ENCODE measurements at places on chromosomes 2 and 18. TPM values are rescaled to one million over a fixed set of nuclear protein-coding genes. Genes with fewer than 3 reads are reported as not detected.
A peak's percentile ranks its signal among the peaks of the same experiment; 100 is the strongest.

CHRNG gene
- 56.7 TPM for polyA plus RNA-seq

- DNase-seq, result no peak
Measured at GRCh38 chr2:239232195-239232578, 168.6 kb downstream of the HDAC4 start.

- DNase-seq, result no peak
Measured at GRCh38 chr2:54336136-54336976, 80.3 kb upstream of the TSPYL6 start.

TNFAIP6 gene
- polyA plus RNA-seq, result 10.2 TPM

DNA sequence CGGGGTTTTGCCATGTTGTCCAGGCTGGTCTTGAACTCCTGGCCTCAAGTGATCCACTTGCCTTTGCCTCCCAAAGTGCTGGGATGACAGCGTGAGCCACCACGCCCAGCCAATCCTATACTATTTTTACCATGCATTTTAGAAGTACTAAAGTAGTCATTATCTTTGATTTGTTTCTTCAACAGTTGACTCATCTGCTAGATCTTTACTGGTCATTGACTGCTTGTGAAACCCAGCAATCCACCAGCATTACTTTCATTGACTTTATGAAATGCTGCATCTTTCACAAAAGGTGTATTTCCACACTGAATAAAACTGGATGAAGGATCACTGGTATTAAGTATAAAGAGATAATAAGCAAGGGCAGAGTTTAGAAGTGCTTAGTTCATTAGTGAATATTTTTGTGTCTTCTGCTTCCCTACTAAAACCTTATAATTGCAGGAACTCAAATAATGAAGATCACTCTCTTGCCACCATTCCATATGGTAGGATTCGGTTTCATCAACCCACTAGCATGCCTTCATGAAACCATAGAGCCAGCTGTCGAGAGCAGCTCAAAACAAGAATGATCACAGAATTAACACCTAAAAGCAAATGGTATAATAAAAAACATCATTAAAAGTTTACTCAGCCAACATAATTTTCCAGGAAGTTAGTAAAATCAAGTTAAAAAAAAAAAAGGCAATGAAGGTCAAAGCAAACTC, 33.1 kb downstream of the IRS1 start:
- no peak for DNase-seq

DNA sequence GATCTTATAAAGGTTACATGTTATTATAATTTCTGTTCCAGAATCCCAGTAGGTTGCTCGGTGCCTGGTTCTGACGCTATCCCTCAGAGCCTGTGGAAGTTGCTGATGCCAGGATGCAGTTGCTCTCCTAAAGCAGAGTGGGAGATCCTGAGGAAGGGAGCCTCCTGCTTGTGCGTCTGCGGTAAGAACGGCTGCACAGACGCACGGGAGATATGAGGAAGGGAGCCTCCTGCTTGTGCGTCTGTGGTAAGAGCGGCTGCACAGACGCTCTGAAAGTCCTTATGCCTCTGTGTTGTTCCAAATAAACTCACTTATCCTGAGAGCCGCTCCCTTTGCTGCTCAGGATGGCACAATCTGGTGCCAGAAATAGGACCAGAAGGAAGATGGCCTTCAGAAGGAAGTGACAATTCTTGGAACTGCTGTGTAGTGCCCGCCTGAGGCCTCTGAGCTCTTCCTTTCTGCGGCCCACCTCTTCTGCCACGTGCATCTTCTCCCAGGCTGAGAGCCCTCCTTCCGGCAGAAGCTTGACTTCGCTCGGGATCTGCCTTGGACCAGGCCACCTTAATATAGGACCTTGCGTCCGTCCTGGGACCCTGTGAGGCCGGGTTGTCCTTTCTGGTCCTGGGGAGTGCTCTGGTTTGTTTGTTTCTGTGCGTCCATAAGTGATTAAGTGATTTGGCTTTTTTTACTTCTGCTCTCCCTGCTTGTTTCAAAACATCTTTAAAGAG, 89.5 kb downstream of the RTP5 start:
- DNase-seq, result no peak

DNA sequence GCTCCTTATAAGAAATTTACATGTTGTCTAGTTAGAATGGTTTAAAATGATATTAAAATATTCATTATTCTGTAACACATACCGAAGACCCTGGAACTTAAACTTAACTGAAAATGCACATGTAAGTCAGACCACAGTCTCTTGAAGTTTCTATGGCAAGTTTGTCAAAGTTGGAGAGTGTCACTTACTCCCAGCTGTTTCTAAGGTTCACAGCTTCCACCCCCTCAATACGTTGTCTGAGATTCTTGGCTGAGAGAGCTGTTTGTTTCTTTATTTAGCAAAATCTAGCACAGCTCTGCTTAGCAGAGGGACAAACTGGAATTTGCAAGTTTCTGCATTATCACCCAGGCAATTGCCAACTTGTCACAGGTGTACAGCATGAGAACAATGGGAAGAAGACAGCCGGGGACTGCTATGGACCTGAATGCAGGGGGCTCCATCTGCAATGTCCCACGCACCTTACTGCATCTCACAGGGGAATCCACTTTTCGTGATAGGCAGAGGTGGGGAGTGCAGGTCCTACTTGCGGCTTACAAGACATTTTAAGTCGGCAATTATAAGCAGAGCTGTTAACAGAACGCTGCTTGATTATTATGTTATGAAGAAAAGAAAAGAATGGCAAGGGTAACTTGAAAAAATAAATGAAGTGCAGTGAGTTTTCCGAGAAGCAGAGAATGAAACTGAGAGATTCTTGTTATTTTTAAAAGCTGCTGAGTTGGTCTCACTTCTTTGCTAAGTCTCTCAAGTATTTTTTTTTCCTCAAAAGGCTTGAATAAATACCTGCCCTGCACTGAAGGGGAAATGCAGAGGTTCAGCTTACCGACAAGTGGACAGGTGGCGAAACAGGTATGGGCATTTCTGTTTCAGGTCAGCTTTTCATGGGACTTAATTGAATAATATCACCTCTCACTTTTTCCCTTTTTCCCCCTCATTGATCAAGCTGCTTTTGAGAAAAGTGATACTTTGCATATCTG, 1072.1 kb upstream of the FANCL start:
- DNase-seq, result no peak

SPP2 gene
- not detected for polyA plus RNA-seq

GRCh38 chr2:28654663-28655320, 96.8 kb upstream of the PPP1CB start:
- no peak for DNase-seq

GRCh38 chr18:33804258-33804657, 226.2 kb downstream of the ASXL3 start:
- peak; percentile 64 for DNase-seq

DNA sequence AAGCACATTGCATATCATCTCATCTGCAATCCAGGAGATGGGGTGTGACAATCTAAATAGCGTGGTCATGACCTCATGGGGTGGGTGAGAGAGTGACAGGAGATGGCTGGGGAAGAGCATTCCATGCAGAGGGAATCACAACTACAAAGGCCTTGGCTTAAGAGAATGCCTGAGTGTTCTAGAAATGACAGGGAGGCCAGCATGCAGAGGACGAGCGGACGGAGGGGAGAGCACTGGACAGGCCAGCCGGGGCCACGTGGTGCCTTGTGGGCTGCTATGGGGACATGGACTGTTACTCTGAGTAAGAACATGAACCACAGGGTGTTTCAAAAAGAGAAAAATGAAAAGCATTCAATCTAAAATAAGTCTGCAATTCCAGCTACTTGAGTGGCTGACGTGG, 117.9 kb upstream of the ODC1 start:
- no peak for DNase-seq

- no peak for DNase-seq
Measured at GRCh38 chr2:71045865-71046548, 22.4 kb upstream of the NAGK start.

GRCh38 chr18:3500016-3500415, 50.0 kb downstream of the TGIF1 start:
- DNase-seq, result no peak

STK17B gene
- polyA plus RNA-seq, result 7.0 TPM

POTEJ gene
- polyA plus RNA-seq, result not detected

RPRM gene
- 19.8 TPM for polyA plus RNA-seq

- DNase-seq, result no peak
Measured at GRCh38 chr18:78821396-78821795, 158.2 kb upstream of the SALL3 start.

CFC1 gene
- polyA plus RNA-seq, result not detected

UGT1A4 gene
- polyA plus RNA-seq, result not detected

MYOM1 gene
- polyA plus RNA-seq, result 519 TPM

DNA sequence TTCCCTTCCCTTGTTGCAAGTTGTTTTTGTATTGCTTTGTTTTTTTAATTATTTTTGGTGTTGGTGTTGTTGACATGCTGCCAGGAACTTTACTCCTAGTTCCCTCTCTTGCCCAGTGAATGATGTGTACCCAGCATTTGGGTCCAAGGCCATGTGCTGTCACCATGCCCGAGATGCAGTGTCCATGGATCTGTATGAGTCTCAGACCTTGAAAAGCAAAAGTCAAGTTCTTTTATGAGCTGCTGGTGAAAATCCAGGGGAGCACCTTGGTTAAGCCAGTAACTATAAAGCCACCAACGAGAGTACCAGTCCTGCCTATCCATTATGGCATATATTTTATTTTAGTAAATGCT, 236.4 kb downstream of the BCL11A start:
- no peak for DNase-seq

DNA sequence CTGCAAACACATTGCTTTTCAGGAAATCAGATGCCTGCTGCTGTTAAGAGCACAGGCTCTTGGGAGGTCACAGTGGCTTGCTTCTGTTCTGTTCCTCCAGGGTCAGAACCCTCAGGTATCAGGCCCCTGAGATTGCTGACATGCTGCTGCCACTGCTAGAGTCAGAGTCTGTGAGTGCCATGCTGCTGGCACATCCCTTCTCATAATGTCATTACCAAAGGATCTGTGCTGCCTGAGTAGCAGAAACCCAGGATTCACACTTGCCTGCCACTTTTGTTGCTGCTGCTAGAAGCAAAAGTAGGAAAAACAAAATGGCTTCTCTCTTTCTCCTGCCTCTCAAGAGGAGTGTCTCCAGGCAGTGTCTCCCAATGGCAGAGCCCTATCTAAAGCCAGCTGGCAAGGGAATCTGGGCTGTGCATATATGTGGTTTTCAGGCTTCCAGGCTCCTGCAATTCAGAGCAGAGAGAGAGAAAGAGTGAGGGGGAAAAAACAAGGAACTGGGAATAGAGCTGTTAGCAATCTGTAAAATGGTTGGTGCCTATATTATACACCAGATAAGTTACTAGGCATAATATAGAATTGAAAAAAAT, 180.3 kb downstream of the MYCN start:
- DNase-seq, result no peak

- no peak for DNase-seq
Measured at GRCh38 chr2:71607151-71607889, 154.0 kb downstream of the DYSF start.

DNA sequence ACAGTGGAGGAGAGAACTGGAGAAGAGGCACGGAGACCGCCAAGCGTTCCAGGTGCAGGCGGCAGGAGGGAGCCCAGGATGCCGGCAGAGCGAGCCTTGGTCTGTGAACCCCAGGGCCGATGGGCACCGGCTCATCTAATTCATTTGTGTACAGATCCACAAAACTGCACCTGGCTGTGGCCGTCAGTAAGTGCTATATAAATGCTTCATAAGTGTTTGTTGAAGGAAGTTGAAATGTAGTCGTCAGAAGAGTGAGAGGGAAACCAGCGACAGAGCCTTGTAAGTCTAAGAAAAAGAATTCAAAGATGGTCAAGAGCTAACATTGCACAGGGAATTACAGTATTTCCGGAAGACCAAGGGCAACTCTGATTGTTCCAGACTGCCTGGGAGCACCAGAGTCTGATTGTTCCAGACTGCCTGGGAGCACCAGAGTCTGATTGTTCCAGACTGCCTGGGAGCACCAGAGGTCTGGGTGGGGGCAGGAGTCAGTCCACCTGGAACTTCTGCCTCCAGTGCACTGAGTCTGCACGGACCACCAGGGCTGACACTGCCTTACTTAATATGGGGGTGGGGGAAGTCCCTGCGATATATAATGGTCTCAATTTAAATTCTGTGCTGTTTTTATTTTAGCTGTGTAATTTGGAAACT, 112.3 kb downstream of the BCL2 start:
- DNase-seq, result peak; percentile 52

GRCh38 chr2:13193075-13193474, 476.3 kb downstream of the TRIB2 start:
- DNase-seq, result no peak

- peak; percentile 24 for DNase-seq
Measured at GRCh38 chr2:236352761-236353593, 88.8 kb upstream of the ASB18 start.

- DNase-seq, result peak; percentile 70
Measured at GRCh38 chr2:106011380-106011779, 182.7 kb downstream of the UXS1 start.

- no peak for DNase-seq
Measured at GRCh38 chr2:88698498-88699233, 7.2 kb downstream of the RPIA start.

- no peak for DNase-seq
Measured at GRCh38 chr2:133085646-133086045, 415.6 kb upstream of the LYPD1 start.

- no peak for DNase-seq
Measured at GRCh38 chr2:102013206-102014040, 21.7 kb downstream of the IL1R2 start.

TMEM247 gene
- not detected for polyA plus RNA-seq

PER2 gene
- 4.1 TPM for polyA plus RNA-seq
